Stimulated activated CD4-positive, alpha-beta T cell treated with anti-CD3 and anti-CD28 coated beads, Interleukin-2, amount 100 ng/mL, for 24 hours (primary cell): ENCODE measurements at places on chromosomes 11 and 22.

DNA sequence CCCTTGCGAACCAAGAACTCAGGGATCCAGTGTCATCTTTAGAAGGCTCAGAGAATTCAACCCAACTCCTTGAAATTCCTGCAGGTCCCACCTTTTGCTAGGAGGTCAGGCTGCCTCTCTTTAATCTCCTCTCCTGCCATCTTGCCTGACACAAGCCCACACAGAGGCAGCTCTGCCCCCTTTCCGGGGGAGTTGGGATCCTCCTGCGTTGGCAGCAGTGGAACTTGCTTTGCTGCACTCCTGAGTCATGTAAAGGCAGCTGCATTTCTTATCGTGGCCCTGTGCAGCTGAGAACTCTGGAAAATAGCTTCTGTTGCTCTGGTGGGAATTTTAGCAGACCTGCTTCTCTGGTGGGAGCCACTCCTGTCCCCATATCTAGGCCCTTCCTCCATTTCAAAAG, 142.3 kb upstream of the TBCEL start:
- no peak for DNase-seq

GRCh38 chr11:12170984-12171383, 60.6 kb downstream of the MICAL2 start:
- DNase-seq = no peak

GRCh38 chr11:118592616-118593367, 14.6 kb upstream of the PHLDB1 start:
- DNase-seq = no peak

DNA sequence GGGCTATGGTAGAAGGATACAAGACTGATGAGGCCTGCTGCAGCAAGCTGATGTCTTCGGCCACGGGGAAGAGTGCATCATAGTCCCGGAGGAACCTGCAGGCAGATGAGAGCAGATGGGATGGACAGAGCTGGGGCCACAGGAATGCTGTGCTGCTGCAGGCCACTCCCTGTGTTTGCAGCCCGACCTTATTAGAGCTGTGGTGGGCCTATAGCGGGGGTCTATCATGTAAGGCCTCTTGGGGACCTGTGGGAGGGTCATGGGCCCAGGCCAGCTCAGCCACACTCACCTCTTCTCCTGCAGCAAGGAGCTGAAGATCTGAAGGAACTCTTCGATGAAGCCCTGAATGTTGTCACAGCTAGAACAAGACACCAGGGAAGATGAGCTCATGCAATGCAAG, 31.9 kb downstream of the ASCC2 start:
- no peak for DNase-seq

DNA sequence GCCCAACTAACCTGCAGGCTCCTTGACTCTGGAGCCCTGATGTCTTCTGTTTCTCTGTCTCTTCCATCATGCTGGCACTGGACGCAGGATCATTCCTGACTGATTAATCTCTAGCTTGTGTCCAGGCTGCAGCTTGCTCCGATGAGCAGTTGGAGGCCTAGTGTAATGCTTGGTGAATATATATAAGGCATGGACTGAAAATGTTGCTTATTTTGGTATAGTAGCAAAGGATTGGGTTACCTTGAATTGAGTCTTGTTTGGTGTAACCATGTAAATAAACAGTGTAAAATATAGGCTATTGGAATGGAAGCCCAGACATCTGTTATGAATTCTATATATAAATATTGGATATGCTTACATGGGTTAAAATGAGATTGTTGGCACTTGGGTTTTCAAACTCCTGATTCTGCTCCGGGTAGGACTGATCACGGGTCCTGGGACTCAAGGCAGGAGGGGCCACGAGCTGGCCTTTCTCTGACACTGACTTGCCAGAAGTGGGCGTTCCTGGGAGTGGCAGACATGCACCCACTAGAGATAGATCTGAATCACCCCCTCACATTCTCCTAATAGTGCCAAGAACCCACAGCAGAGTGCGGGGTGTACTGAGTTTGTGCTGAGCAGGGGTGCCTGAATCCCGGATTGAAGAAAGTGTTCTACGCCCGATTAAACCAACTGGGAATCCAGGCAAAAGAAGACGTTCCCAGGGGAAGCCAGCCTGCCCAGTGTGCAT, 25.8 kb downstream of the LRP5 start:
- no peak for DNase-seq

DNA sequence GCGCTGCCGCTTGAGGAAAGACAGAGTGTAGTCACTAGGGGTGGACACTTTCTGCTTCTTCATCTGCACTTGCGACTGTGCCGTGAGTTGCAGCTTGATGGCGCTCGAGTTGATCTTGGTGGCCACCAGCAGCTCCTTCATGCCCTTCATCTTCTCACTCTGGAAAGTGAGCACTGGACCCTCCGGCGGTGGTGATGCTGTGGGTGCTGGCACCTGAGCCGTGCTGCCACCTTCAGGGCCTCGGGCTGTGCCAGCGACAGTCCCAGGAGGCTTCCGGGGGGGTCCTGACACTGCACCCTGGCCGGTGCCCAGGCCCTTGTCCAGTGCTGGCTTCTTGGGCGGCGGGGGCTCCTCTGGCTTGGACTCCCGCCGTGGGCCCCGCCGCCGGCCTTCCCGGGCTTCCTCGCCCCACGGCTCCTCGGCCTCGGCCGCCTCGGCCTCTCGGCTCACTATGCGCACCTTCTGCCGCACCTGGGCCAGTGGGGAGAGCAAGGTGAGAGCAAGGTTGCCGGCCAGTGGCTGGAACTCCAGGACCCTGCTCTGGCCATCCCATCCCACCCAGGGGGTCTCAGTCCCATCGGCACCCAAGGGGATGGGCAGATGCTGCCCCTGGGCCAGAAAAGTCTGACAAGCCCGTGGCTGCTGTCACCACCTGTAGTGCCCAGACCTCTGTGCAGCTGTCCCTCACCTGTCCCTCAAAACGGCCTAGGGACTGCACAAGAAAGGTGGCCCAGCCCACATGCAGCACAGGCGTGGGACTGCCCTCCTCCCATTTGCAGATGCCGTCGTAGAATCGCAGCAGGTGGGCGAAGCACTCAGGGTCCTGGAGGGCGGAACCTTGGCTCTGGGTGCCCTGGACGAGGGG, 1.6 kb upstream of the MAP4K2 start:
- no peak for DNase-seq

GRCh38 chr22:49240016-49240380, 587.7 kb downstream of the BRD1 start:
- no peak for DNase-seq

DNA sequence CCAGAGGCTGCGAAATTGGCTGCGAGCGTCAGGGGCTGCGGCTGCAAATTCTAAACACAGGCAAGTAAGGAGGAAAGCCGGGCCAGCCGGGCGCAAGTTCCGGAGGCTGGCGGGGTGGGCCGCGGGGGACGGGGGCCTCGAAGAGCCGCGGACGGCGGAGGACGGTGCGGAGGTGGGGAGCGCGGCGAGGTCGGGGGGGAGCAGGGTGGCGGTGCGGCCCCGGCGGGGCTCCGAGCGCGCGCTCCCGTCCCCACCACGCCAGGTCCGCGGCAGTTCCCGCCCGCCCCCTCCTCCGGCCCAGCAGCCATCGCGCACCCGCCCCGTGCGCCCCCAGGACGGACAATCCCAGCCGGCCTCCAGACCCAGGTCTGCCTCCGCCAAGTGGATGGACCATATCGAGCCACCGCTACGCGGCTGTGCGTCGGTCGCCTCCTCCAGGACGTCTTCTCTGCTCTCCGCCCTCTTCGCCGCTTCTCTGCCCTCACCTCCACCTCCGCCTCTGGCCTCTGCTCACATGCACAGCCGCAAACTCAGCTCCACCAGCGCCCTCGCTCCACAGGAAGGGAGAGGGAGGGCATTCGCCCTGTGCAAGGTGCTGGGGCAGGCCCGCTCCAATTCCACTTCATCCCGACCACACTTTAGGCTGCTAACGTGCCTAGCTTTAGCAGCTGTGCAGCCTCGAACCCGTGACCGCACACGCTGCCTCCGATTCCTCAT, 7.2 kb downstream of the ELFN2 start:
- no peak for DNase-seq
